ENCODE measurements at places on chromosomes 1 and 21.

DNA sequence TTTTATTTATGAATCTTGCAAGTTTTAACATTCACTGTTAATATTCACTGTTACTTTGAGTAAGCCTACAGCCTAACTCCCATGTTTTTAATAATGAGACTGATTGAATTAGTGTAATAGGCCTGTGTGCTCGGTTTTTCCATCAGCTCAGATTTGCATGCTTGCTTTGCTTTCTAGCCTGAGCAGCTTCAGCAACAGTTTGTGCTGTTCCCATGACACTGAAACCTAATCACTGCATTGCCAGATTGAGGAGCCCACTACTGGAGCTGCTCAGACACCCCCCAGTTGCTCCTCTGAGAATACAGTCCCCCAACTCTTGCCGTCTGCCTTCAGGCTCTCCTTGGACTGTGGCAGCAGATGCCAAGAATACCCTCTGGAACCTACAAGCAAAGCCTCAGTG is 695.4 kb downstream of the BRINP3 start:
- DNase-seq = no peak

DNA sequence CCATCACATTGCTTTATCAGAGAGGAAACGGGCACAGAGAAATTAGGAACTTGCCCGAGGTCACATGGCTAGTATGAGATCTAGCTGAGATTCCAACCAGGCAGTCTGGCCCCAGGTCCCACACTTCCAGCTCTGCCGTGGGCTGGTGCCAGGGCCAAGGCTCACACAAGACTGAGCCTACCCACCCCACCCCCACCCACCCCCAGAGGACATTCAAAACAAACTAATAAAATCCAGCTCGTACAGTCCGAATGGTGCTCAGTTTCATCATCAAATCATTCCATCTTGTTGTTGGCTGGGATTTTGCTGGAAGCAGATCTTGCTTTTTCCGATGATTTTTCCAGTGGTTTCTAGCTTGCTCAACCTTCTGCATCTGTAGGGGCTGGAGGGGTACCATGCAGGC is 27.9 kb downstream of the MATN1 start:
- no peak for DNase-seq

- DNase-seq = no peak
Observed at GRCh38 chr1:51572365-51572764, 44.5 kb upstream of the OSBPL9 start.

DNA sequence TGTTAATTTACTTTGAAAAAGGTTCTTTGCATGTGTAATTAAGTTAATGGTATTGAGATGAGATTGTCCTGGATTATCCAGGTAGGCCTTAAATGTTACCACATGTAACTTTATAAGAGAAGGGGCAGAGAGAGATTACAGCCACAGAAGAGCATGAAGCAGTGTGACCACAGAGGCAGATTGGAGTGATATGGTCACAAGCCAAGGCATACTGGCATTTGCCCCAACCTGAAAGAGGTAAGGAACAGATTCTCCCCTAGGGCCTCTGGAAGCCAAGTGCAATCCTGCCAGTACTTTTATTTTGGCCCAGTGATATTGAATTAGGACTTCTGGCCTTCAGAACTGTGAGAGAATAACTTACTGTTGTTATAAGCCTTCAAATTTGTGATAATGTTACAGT is 23.0 kb downstream of the RNF2 start:
- no peak for DNase-seq

DNA sequence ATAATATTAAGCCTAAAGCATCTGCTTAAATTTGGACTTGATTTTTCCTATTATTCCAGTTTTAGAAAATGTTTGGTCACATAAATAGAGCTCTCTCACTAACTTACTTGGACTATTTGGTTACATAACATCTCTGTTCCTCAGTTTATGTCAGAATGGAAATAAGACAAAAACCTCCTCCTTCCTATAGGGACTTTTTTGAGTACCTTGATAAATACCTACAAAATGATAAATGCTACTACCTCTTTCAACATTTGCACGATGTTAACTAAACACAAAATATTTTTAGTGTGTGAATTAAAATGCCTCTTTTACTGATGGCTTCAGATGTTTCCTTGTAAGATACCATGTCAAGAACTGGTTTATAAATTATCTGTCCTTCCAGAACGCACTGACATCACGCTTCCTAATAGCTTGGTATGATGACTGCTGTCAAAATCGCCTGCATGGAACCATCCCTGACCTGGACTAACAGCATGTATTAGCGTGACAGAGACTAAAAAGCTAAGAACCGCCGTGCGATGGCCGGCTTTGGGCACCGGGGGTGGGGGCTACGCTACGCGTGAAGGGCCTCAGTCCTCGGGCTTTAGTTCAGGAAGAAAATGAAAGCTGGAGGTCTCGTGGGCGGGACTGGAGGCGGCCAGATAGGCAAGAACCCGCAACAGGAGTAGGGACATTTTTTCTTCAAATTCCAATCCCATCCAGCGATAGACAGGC is 133.2 kb upstream of the BARHL2 start:
- no peak for DNase-seq

DNA sequence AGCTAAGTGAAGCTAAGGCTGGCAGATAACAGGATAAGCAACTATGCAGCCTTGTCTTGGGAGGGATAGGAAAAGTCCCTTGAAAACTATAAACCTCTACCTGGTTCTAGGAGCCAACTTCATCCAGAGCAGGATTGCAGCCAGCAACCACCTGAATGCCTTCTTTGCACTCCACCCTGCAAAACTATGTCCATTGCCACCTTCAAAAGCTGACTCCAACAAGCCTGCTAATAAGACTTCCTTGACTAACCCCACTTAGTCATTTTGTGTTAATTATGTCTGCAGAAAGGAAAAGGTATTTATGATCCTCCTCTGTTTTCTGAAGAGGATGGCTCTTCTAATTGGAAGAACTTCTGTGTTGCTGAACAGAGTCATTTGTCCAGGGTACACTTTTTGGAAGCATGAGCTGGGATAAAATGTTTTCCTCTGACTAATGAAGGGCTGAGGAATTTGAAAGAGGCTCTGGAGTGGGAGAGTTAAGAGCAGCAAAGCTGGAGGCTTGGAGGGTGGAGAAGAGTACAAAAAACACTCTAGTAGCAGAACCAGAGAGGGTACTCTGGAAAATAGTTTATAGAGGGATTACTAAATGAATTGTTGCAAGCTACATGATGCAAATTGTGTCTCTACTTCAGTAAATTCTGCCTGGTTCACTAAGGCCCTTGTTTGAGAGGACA is 9.6 kb upstream of the RIMKLA start:
- no peak for DNase-seq

- no peak for DNase-seq
Observed at GRCh38 chr1:30536530-30536929, 186.9 kb downstream of the MATN1 start.

GRCh38 chr1:106962591-106962990 is 93.9 kb upstream of the PRMT6 start:
- no peak for DNase-seq

DNA sequence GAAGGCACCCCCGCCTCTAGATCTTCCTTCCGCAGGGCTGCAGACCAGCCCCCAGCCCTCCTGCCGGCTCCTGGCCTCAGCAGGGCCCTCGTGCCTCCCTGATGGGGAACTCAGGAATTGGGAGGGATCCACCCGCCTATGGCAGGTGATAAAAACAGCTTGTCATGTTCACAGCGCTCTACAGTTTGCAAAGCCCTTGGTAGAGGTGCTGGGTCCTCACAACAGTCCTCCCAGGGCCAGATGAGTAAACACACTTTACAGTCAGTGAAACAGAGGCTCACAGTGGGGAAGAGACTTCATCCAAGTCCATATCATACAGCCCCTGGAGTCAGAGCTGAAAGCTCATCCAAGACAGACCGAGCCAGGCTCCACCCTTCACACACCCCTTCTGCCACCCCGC is 97.0 kb upstream of the IFFO2 start:
- no peak for DNase-seq

GRCh38 chr1:167263344-167263743 is 42.7 kb downstream of the POU2F1 start:
- DNase-seq = no peak

DNA sequence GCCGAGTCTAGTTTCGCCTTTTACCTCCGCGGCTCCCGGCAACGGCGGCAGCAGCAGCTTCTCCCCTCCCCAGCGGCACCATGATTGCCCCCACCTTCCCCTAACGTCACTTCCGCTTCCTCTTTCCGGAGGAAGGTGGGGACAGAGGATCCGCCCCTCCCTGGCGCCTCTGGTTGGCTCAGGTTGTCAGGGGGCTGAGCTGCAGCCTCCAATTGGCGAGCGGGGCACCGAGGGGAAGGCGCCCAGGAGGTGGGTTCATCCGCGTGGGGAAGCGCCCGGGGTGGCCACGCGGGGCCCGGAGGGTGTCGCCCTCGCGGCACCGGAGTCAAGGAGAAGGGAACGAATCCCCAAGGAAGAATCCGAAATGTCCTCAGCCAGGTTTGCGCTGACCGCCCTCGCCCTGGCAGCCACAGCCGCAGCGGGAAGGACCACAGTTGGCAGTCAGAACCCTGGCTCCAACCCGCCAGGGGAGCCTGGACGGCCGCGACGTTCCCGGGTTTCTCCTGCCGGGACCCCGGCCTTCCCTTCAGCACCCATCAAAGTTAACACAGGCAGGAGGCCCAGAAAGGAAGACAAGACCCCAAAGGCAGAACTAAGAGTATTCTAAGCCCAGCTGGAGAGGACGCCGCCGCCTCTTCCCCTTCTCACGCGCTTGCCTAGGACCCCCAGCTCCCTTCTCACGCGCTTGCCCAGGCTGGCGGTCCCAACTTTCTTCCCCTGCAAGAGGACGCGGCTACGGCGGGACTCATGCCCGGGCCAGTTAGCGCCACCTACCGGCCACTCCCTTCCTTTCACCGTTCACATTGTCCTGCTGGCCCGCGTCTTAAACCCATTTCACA is at the start of gene MTF1:
MTF1 (minus strand) TSS at position 86 of the 839 bp plus-strand sequence. CDS start 1,934 bp downstream, outside the sequence.
- DNase-seq = peak; percentile 89

GRCh38 chr21:37045149-37045548 is 27.7 kb downstream of the PIGP start:
- DNase-seq = no peak

GRCh38 chr1:241081473-241081872 is 275.5 kb downstream of the RGS7 start:
- DNase-seq = no peak

DNA sequence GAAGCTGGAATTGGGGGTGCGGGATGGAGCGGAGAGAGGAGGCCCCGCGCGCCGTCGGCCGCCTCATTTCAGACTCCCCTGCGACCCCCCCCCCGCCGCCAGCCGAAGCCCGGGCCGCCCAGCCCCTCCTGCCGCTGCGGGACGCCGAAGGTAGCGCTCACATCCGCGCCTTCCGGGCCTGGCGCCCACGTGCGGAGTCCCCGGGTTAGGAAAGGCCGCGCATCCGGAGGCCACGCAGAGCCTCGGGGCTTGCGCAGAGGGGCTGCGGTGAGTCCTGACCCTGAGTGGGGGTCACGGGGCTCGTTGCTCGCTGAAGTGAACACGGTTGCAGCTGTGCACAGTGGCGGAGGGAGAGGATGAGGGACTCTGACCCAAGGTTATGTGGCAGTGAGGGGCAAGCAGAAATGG is 552 bp upstream of the ZNF496 start:
- no peak for DNase-seq

DNA sequence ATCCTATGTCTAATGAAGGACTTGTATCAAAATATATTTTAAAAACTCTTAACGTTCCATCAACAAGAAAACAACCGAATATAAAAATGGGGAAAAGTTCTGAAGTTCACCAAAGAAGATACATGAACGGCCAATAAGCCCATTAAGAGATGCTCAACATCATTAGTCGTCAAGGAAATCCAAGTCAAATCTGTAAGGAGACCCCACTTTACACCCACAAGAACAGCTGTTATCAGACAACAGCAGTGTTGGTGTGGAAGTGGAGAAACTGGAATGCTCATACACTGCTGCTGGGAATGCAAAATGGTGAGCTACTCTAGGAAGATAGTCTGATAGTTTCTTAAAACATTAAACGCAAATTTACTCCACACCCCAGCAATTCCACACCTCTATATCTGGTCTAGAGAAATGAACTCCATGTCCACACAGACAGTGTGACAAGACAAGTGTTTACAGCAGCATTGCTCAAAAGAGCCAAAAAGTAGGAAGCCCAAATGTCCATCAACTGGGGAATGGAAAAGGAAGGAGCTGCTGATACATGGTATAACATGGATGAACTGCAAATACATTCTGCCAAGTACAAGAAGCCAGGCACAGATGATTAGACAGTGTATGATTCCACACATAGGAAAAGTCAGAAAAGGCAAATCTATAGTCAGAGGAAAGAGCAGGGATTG is 18.5 kb downstream of the UBE2G2 start:
- DNase-seq = no peak

GRCh38 chr1:119914071-119914470 is 17.8 kb upstream of the ADAM30 start:
- DNase-seq = no peak

GRCh38 chr1:6918186-6918924 is 133.1 kb downstream of the CAMTA1 start:
- DNase-seq = no peak

GRCh38 chr1:178918308-178918707 is 47.4 kb upstream of the ANGPTL1 start:
- no peak for DNase-seq

GRCh38 chr1:151846062-151846568 is 6.5 kb upstream of the C2CD4D start:
- peak; percentile 32 for DNase-seq

- DNase-seq = no peak
Observed at GRCh38 chr1:178806665-178807300, 64.1 kb downstream of the ANGPTL1 start.

DNA sequence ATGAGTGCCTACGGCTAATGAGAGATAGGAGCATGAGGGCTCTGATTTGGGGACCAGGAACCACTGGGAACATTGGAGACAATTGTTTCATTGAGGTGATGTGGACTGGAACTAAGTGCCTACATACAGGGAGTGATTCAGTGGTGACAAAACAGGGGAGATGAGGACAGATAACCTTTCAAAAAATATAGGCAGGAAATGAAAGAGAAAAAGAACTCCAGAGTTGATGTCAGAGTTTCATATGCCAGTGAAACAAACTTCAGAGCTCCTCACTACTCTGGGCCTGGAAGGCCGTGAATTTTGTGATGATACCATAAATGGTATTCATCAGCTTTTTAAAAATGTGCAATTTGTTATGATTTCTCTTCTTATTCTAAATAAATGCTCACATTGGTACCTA is 39.3 kb downstream of the FASLG start:
- DNase-seq = no peak

DNA sequence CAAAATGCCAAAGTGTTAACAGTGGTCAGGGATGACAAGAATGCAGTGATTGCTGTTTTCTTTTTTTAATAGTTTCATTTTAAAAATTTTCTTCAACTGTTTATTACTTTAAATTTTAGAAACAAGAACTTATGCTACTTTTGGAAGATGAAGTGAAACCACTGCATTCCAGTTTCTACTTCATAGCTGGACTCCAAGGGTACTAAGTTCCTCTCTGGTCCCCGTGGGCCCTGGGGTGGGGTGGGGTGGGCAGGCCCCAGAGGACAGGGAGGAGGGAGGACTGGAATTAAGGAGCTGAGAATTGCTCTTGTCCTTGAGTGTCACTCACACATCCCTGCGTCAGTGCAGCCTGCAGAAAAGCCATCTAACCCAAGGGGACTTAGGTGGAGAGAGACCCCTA is 97.3 kb downstream of the RAVER2 start:
- DNase-seq = no peak
